ENCODE measurements at places on chromosomes 3 and 15. TPM values are rescaled to one million over a fixed set of nuclear protein-coding genes. Genes with fewer than 3 reads are reported as not detected.

DNA sequence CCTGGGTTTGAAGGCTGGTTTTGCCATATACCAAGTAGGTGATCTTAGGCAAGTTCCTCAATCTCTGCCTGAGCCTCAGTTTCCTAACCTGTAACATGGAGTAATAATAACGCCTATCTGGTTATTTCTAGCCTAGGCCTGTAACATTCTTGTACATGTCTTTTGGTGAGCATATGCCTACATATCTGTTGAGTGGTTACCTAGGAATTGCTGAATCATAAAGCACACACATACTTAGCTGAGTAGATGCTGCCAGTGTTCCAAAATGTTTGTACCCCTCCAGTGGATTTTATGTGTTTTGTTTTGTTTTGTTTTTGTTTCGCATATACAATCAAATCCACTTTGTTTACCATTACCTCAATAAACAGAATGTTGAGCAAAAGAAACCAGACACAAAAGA lies 17.4 kb upstream of the MFGE8 start:
- DNase-seq: no peak

DNA sequence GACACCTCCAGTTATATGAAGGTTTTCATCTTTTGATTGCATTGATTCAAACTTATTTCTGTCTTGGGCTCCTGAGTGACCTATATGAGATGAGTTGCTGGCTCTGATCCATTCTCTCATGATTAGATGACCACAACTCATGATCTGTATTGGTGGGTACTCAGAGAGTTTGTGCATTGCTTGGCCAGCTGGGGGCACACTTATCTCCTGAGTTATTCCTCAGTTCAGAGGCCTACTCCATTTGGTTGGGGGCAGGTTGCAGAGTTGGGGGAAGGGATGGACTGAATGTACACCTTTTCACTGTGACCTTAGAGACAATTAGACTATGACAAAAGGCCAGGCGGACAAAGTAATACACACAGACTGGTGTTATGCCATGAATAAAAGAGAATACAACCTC lies 166.2 kb upstream of the SEMA6D start:
- no peak for DNase-seq

DNA sequence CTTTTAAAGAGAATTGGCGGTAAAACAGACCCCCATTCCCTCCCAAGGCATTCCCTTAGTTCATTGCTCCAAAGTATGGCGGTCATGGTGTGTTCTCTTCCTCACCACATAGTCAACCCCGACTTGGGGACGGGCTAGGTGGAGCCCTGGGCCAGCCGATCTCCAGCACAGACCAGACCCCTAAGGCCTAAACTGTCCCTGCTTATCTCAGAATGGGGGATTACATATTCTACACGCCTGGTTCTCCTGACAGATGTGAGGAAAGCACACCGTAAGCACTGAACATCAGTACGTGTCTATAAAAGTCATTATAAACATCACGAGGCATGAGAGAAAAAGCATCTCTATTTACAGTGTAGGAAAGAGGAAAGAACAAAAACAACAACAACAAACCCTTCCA lies 244.5 kb upstream of the STT3B start:
- DNase-seq: no peak

DNA sequence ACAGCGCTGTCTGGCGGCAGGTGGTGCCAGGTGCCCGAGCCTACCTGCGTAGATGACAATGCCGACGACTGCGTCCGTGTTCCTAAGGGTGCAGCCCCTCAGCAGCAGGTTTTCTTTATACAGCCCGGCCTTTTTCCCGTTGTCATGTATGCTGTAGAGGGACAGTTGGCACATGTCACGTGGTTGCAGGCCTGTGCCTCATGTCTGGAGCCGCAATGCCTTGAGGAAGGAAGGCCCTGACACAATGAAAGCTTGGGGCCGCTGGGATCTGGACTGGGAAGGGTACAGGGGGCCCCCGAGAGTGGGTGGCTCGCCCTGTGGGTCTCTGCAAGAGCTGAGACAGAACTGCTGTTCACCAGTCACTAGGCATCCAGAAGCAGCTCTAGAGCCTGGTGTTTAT lies 136.0 kb downstream of the ATP10A start:
- no peak for DNase-seq

- no peak for DNase-seq
Observed at GRCh38 chr3:105899516-105899915, 30.7 kb upstream of the CBLB start.

POLQ gene
- total RNA-seq: 12.5 TPM

LRRC34 gene
- total RNA-seq: 0.77 TPM
